ENCODE measurements at places on chromosomes 11 and 22. TPM values are rescaled to one million over a fixed set of nuclear protein-coding genes. Genes with fewer than 3 reads are reported as not detected.

DNA sequence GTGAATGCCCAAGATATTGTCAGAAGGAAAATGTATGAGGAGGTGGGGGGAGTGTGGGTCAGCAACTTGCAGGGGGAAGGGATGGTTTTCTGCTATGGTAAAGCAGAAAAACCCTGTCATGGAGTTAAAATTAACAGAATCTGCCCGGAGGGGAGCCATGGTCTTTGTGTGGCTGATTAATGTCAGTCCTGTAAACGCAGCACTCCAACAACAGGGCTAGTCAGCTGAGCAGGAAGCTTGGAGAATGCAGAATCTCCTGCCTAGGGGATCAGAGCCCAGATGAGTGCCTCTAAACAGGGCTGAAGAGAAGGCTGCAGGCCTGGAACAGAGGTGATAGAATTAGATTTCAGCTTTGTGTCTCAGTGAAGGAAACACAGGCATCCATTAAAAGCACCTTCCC, 140.9 kb upstream of the MTNR1B start:
- no peaks in the 10 kb centered on the region for H3K4me1 ChIP-seq
- DNase-seq = no peak
- H3K36me3 ChIP-seq = no peaks in the 10 kb centered on the region
- no peaks in the 10 kb centered on the region for H3K27me3 ChIP-seq

The OR10G6 gene
- total RNA-seq = not detected

DNA sequence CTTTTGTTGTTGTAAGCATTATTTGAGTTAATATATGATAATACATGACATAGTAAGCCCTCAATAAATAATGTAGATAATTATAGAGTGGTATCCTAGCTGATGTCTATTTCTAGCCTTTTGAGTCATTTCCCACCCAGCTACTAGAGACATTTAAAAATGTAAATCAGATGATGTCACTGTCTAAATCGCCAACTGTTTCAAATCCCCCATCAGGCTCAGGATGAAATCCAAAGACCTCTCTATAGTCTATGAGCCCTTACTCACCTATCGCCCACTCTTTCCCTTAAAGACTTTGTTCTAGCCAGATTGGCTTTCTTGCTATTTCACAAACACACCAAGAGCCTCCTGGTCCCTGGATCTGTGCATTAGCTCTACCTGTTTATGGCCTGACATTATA, 135.4 kb upstream of the PLET1 start:
- no peak overlapping the region for H3K4me3 ChIP-seq
- no peak for DNase-seq
- H3K36me3 ChIP-seq = no peaks in the 10 kb centered on the region
- no peaks in the 10 kb centered on the region for H3K4me1 ChIP-seq
- H3K27me3 ChIP-seq = no peaks in the 10 kb centered on the region
- no peak overlapping the region for H3K27ac ChIP-seq

- H3K27me3 ChIP-seq = no peaks in the 10 kb centered on the region
- no peaks in the 10 kb centered on the region for H3K4me1 ChIP-seq
- no peak overlapping the region for H3K27ac ChIP-seq
- H3K36me3 ChIP-seq = no peaks in the 10 kb centered on the region
Observed at GRCh38 chr11:21446939-21447590, 745.8 kb upstream of the ANO5 start.

The MMP1 gene
- total RNA-seq = not detected

DNA sequence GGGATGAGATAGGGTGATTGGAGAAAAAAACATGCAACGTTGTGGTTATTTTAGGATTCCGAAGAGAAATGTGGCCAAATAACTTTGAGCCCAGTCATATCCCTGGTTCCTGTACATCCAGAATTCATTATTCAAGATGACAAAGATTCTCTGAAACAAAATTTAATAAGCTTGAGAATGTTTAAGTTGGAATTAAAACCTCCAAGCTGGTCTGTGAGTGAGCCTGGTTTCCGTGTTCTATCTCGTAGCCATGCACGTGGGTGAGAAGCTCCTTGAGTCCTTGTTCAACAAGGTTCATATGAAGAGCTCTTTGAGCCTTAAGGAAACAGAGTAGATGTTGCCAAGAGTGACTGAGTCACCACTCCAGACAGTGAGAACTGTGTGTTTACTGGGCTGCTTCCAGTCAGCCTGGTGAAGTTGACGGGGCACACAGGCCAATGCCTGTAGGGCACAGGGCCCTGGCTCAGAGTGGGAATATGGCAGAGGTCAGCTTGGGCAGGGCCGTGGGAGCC, 206.5 kb downstream of the NAV2 start:
- peak; percentile 58 for DNase-seq
- H3K27me3 ChIP-seq = no peaks in the 10 kb centered on the region
- H3K4me3 ChIP-seq = no peak overlapping the region
- peaks cover 15% of the 10 kb centered on the region for H3K36me3 ChIP-seq
- H3K4me1 ChIP-seq = peaks cover 31% of the 10 kb centered on the region
- H3K27ac ChIP-seq = peak overlapping the region; percentile 80

The NEFH gene
- total RNA-seq = 0.32 TPM

The SERPINH1 gene
- total RNA-seq = 1,290 TPM

DNA sequence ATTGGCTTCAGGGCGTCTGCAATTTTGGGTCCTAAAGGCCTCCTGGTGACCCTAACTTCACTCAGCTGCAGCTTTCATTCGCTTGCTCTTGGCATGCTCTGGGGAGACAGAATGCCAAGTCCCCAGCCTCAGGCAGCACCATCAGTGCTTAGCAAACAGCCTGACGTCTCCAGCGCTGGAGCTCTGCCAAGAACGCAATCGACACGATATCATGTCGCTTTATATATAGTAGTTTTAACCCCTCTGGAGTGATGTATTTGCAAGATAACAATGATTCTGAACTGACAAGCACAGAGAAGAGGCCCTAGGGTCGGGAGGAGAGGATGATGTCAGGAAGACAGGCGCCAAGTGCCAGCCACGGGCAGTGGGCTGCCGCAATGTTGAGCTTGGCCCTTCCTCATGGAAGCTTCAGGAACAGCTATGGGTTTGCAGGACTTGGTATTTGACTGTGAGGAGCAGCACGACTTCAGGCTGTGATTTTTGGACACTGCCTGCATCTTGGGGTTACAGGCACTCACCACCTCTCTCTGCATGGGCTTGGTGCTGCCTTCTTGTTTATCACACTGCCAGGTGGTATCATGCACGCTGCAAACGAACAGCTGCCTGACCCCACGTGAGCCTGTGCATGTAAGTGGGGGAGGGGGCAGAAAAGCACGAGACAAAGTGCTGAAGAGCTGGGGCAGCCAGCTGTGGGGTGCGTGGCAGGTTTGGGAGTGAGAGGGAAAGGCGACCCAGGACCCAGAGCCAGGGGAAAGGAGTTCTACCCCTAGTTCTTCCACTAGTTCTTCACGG, 26.1 kb downstream of the B3GAT1 start:
- H3K27ac ChIP-seq = no peak overlapping the region
- no peak overlapping the region for H3K4me3 ChIP-seq
- no peak for DNase-seq

- DNase-seq = no peak
- no peak overlapping the region for H3K4me3 ChIP-seq
- no peak overlapping the region for H3K27ac ChIP-seq
- no peaks in the 10 kb centered on the region for H3K4me1 ChIP-seq
- H3K27me3 ChIP-seq = no peaks in the 10 kb centered on the region
Observed at GRCh38 chr11:115580416-115580815, 76.2 kb upstream of the CADM1 start.

DNA sequence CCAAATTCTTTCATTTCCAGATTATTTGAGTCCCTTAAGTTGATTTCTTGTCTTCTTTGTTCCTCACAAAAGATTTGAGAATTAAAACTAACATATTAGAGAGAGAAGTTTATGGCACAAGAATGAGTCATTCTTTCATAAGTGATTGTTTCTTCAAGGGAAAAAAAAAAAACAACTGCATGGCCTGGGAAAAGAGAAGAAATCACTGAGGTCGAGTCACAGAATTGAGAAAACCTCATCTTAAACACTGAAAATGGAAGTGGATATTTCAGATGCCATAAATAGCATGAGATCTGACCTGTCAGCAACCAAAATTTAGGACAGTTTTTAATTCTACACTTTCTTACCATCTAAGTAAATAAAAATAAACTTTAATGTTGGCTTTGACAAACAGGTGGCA, 87.2 kb downstream of the CWF19L2 start:
- H3K4me1 ChIP-seq = peaks cover 2% of the 10 kb centered on the region
- no peaks in the 10 kb centered on the region for H3K36me3 ChIP-seq
- DNase-seq = no peak
- no peak overlapping the region for H3K4me3 ChIP-seq
- no peak overlapping the region for H3K27ac ChIP-seq
- H3K27me3 ChIP-seq = no peaks in the 10 kb centered on the region

- no peaks in the 10 kb centered on the region for H3K36me3 ChIP-seq
- DNase-seq = no peak
- H3K27ac ChIP-seq = no peak overlapping the region
- H3K4me3 ChIP-seq = no peak overlapping the region
- H3K4me1 ChIP-seq = no peaks in the 10 kb centered on the region
- H3K27me3 ChIP-seq = no peaks in the 10 kb centered on the region
Observed at GRCh38 chr11:44789496-44789895, 62.7 kb downstream of the TSPAN18 start.

The TMA7B gene
- total RNA-seq = not detected

- H3K27me3 ChIP-seq = no peaks in the 10 kb centered on the region
- H3K36me3 ChIP-seq = no peaks in the 10 kb centered on the region
- no peak overlapping the region for H3K4me3 ChIP-seq
- H3K4me1 ChIP-seq = no peaks in the 10 kb centered on the region
Observed at GRCh38 chr11:11025087-11025486, 167.2 kb upstream of the ZBED5 start.

DNA sequence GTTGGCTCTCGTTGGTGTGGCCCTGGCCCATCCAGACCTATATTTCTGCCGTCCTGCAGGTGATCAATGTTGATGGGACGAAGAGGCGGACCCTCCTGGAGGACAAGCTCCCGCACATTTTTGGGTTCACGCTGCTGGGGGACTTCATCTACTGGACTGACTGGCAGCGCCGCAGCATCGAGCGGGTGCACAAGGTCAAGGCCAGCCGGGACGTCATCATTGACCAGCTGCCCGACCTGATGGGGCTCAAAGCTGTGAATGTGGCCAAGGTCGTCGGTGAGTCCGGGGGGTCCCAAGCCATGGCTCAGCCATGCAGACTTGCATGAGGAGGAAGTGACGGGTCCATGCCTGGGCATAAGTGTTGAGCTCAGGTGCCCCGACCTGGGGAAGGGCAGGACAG, 57.1 kb upstream of the PPP6R3 start:
- H3K27me3 ChIP-seq = no peaks in the 10 kb centered on the region
- no peak for DNase-seq
- peaks cover 12% of the 10 kb centered on the region for H3K4me1 ChIP-seq
- H3K27ac ChIP-seq = no peak overlapping the region

- H3K27me3 ChIP-seq = no peaks in the 10 kb centered on the region
- H3K27ac ChIP-seq = no peak overlapping the region
- H3K36me3 ChIP-seq = no peaks in the 10 kb centered on the region
- no peak overlapping the region for H3K4me3 ChIP-seq
- no peaks in the 10 kb centered on the region for H3K4me1 ChIP-seq
- DNase-seq = no peak
Observed at GRCh38 chr11:105137286-105137685, 2.3 kb downstream of the CARD18 start.

GRCh38 chr22:22884010-22884887, 3.4 kb upstream of the IGLL5 start:
- H3K4me3 ChIP-seq = no peak overlapping the region
- no peaks in the 10 kb centered on the region for H3K27me3 ChIP-seq
- H3K27ac ChIP-seq = no peak overlapping the region

GRCh38 chr11:17812865-17813187, 78.2 kb downstream of the KCNC1 start:
- H3K4me3 ChIP-seq = no peak overlapping the region
- no peak for DNase-seq
- H3K4me1 ChIP-seq = peaks cover 28% of the 10 kb centered on the region
- no peaks in the 10 kb centered on the region for H3K36me3 ChIP-seq
- no peaks in the 10 kb centered on the region for H3K27me3 ChIP-seq
- no peak overlapping the region for H3K27ac ChIP-seq

Measured in ascending aorta (tissue), 2 donors.